ENCODE measurements at places on chromosomes 13 and 19. TPM values are rescaled to one million over a fixed set of nuclear protein-coding genes. Genes with fewer than 3 reads are reported as not detected.

Gene PTGER1
- total RNA-seq, result not detected

Gene ZNF568
- total RNA-seq, result 18.9 TPM

Gene SLITRK5
- 1.1 TPM for total RNA-seq

- H3K27me3 ChIP-seq, result no peaks in the 10 kb centered on the region
- no peak overlapping the region for H3K4me3 ChIP-seq
- H3K4me1 ChIP-seq, result no peaks in the 10 kb centered on the region
- DNase-seq, result no peak
- H3K36me3 ChIP-seq, result peaks cover 17% of the 10 kb centered on the region
These were observed 15.1 kb downstream of the CC2D1A start for GRCh38 chr19:13920940-13921747.

GRCh38 chr19:43700395-43701000 lies 15.4 kb upstream of the IRGC start:
- H3K27ac ChIP-seq, result peak overlapping the region; percentile 67
- H3K4me1 ChIP-seq, result peaks cover 8% of the 10 kb centered on the region
- peak overlapping the region; percentile 7 for H3K4me3 ChIP-seq
- no peaks in the 10 kb centered on the region for H3K36me3 ChIP-seq
- peak; percentile 75 for DNase-seq

DNA sequence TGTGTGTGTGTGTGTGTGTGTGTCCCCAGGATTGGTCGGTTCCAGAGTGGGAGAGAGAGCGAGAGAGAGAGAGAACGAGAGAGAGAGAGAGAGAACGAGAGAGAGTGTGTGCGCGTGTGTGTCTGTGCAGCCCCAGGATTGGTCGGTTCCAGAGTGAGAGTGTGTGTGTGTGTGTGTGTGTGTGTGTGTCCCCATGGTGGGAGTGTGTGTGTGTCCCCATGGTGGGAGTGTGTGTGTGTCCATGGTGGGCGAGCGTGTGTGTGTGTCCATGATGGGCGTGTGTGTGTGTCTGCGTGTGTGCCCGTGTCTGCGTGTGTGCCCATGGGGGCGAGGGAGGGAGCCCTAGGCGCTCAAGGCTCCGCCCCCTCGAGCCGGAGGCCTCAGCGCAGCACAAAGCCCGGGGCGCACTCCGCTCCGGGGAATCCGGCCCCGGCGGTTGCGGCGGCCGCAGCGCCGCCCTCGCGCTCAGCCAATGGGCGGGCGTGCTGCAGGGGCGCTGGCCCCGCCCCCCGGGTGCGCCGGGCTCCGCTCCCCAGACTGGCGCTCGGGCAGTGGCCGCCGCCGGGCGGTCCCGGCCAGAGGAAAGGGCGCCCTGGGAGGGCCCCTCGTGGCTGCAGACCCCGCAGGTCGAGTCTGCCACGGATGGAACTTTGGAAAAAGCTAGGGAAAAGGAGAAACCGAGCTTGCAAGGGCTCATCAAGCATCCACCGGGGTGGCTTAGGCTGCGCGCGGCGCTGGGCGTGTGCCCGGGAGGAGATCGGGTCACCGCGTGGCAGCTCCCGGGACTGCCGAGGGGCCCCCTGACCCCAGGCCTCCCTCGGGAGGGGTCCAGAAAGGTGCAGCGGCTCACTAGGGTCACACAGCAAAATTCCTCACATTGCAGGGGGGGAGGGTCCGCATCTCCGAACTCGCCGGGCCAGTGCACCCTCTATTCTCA lies 96.2 kb downstream of the INSR start:
- H3K4me3 ChIP-seq, result peak overlapping the region; percentile 67
- no peaks in the 10 kb centered on the region for H3K27me3 ChIP-seq
- H3K4me1 ChIP-seq, result no peaks in the 10 kb centered on the region
- DNase-seq, result peak; percentile 97

GRCh38 chr13:44110091-44110621 lies 230.5 kb downstream of the LACC1 start:
- H3K4me1 ChIP-seq, result no peaks in the 10 kb centered on the region
- no peaks in the 10 kb centered on the region for H3K36me3 ChIP-seq
- H3K4me3 ChIP-seq, result no peak overlapping the region
- H3K27me3 ChIP-seq, result no peaks in the 10 kb centered on the region
- no peak for DNase-seq

GRCh38 chr19:50312967-50313811 lies 16.0 kb downstream of the KCNC3 start:
- no peak overlapping the region for H3K4me3 ChIP-seq
- H3K27ac ChIP-seq, result no peak overlapping the region
- no peak for DNase-seq
- H3K4me1 ChIP-seq, result no peaks in the 10 kb centered on the region

- no peaks in the 10 kb centered on the region for H3K27me3 ChIP-seq
- no peak overlapping the region for H3K27ac ChIP-seq
- H3K4me3 ChIP-seq, result no peak overlapping the region
- no peaks in the 10 kb centered on the region for H3K36me3 ChIP-seq
These were observed 226.4 kb downstream of the PCDH17 start for GRCh38 chr13:57857945-57858344.

- H3K36me3 ChIP-seq, result no peaks in the 10 kb centered on the region
- H3K27ac ChIP-seq, result no peak overlapping the region
- no peaks in the 10 kb centered on the region for H3K4me1 ChIP-seq
- H3K4me3 ChIP-seq, result no peak overlapping the region
- no peaks in the 10 kb centered on the region for H3K27me3 ChIP-seq
- DNase-seq, result no peak
These were observed 38.6 kb upstream of the CD33 start for GRCh38 chr19:51186323-51186722.

DNA sequence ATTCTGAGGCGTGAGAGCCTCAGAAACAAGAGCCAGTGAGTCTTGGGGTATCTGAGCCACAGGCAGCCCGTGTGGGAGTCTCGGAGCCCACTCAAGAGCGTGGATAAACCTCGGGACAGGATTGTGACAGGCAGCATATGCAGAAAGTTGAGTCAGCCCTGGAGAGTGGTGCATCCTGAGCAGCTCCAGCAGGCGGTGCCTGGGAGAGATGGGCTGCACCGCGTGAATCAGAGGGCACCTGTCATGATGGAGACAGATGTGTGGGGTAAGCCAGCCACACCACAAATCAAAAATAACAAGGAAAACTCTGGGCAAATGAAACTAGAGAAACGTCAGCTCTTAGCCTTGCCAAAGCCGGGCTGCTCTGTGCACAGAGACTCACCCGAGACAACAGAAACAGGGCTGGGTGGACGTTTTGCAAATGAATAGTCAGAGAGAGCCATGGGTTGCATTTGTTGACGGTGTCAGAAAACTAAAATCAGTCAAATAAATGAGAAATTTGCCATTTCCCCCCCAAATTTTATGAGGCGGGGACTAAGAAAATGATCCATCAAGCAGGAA lies 30.0 kb upstream of the POP4 start:
- no peaks in the 10 kb centered on the region for H3K4me1 ChIP-seq
- H3K4me3 ChIP-seq, result no peak overlapping the region
- no peak overlapping the region for H3K27ac ChIP-seq
- H3K27me3 ChIP-seq, result peaks cover 12% of the 10 kb centered on the region
- DNase-seq, result no peak

DNA sequence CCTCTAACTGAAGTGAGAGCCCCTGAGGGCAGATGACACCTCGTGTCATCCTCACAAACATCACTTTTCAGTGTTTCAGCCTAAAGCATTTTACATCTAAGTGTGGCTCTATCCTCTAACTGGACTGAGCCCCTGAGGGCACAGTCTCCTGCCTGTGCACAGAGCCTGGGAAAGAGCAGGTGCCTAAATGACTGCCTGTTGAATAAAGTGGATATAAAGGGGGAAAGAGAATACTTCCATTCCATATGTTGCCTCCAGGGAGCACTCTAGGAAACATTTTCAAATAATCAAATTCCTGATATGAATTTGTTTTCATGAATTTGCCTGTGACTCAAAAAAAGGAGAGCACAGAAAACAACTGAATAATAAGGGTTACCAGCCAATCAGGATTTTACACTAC lies 32.2 kb downstream of the CNMD start:
- no peaks in the 10 kb centered on the region for H3K4me1 ChIP-seq
- H3K4me3 ChIP-seq, result no peak overlapping the region
- no peak for DNase-seq
- H3K27me3 ChIP-seq, result no peaks in the 10 kb centered on the region

DNA sequence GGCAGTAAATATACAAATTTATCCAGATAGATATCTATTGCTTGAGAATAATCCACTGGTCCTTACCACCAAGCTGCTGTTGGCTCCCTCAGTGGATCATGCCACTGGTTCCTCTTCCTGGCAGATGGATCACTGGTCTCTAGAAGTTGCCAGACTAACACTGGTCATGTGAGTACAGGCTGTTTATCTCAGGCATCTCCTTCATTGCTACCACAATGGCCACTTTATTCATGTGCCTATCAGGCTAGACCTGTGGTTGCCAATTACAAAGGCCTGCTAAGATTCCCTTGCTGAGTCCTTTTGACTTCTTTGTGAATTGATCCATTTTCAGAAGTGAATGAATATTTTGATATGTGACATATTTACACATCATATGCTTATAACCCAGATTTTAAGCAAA lies 1659.5 kb upstream of the PCDH20 start:
- no peak overlapping the region for H3K27ac ChIP-seq
- H3K36me3 ChIP-seq, result no peaks in the 10 kb centered on the region
- no peak for DNase-seq
- H3K4me3 ChIP-seq, result no peak overlapping the region

- H3K27ac ChIP-seq, result no peak overlapping the region
- H3K4me3 ChIP-seq, result no peak overlapping the region
- H3K27me3 ChIP-seq, result peaks cover 25% of the 10 kb centered on the region
- no peaks in the 10 kb centered on the region for H3K36me3 ChIP-seq
These were observed 3.7 kb upstream of the SOX21 start for GRCh38 chr13:94716016-94716415.

Gene ZNF846
- 21.7 TPM for total RNA-seq

- no peaks in the 10 kb centered on the region for H3K27me3 ChIP-seq
- H3K4me1 ChIP-seq, result peaks cover 24% of the 10 kb centered on the region
- H3K4me3 ChIP-seq, result no peak overlapping the region
- no peak for DNase-seq
These were observed 1629.1 kb upstream of the PCDH20 start for GRCh38 chr13:63044589-63045313.

GRCh38 chr19:4115050-4115817 lies 8.7 kb downstream of the MAP2K2 start:
- H3K36me3 ChIP-seq, result peaks cover 46% of the 10 kb centered on the region
- no peaks in the 10 kb centered on the region for H3K27me3 ChIP-seq
- H3K27ac ChIP-seq, result no peak overlapping the region
- H3K4me3 ChIP-seq, result no peak overlapping the region
- peaks cover 24% of the 10 kb centered on the region for H3K4me1 ChIP-seq

DNA sequence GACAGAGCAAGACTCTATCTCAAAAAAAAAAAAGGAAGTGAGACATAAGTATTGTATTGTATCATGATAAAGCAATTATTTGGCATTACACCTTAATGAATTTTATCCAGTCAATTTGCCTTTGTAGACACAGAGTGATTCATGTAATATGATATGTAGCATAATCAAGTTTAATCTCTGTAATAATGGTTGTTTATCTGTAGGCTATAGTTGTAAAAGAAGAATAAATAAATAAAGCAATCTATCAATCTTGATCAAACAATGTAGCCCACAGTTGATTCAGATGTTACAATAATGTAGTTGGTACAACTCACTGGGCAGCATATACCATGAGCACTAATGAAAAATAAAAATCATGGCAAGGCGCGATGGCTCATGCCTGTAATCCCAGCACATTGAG lies 28.5 kb upstream of the CEACAM20 start:
- no peaks in the 10 kb centered on the region for H3K36me3 ChIP-seq
- H3K4me1 ChIP-seq, result no peaks in the 10 kb centered on the region
- H3K27me3 ChIP-seq, result no peaks in the 10 kb centered on the region
- H3K27ac ChIP-seq, result no peak overlapping the region
- DNase-seq, result no peak

- no peak overlapping the region for H3K4me3 ChIP-seq
- H3K27me3 ChIP-seq, result no peaks in the 10 kb centered on the region
- H3K27ac ChIP-seq, result no peak overlapping the region
- no peaks in the 10 kb centered on the region for H3K36me3 ChIP-seq
- peaks cover 24% of the 10 kb centered on the region for H3K4me1 ChIP-seq
- no peak for DNase-seq
These were observed 3.1 kb downstream of the CA11 start for GRCh38 chr19:48642862-48643261.

- H3K27ac ChIP-seq, result no peak overlapping the region
- H3K36me3 ChIP-seq, result no peaks in the 10 kb centered on the region
- peaks cover 47% of the 10 kb centered on the region for H3K27me3 ChIP-seq
- no peak for DNase-seq
- H3K4me1 ChIP-seq, result peaks cover 8% of the 10 kb centered on the region
These were observed 15.4 kb upstream of the MATK start for GRCh38 chr19:3801412-3802096.

GRCh38 chr19:55131421-55131820 lies 14.0 kb upstream of the PPP1R12C start:
- DNase-seq, result no peak
- H3K4me1 ChIP-seq, result no peaks in the 10 kb centered on the region
- peaks cover 19% of the 10 kb centered on the region for H3K27me3 ChIP-seq
- H3K27ac ChIP-seq, result no peak overlapping the region
- no peak overlapping the region for H3K4me3 ChIP-seq
- no peaks in the 10 kb centered on the region for H3K36me3 ChIP-seq

- no peaks in the 10 kb centered on the region for H3K27me3 ChIP-seq
- no peak overlapping the region for H3K27ac ChIP-seq
- H3K4me1 ChIP-seq, result no peaks in the 10 kb centered on the region
- H3K4me3 ChIP-seq, result no peak overlapping the region
- no peak for DNase-seq
These were observed 162.1 kb upstream of the TMTC4 start for GRCh38 chr13:100836711-100837110.
